ENCODE measurements at places on chromosomes 16 and 17.
A peak's percentile ranks its signal among the peaks of the same experiment; 100 is the strongest.

GRCh38 chr16:23026784-23027362, 122.4 kb downstream of the USP31 start:
- DNase-seq: no peak

- no peak for DNase-seq
Observed at GRCh38 chr16:15649727-15650018, 372 bp upstream of the NDE1 start.

DNA sequence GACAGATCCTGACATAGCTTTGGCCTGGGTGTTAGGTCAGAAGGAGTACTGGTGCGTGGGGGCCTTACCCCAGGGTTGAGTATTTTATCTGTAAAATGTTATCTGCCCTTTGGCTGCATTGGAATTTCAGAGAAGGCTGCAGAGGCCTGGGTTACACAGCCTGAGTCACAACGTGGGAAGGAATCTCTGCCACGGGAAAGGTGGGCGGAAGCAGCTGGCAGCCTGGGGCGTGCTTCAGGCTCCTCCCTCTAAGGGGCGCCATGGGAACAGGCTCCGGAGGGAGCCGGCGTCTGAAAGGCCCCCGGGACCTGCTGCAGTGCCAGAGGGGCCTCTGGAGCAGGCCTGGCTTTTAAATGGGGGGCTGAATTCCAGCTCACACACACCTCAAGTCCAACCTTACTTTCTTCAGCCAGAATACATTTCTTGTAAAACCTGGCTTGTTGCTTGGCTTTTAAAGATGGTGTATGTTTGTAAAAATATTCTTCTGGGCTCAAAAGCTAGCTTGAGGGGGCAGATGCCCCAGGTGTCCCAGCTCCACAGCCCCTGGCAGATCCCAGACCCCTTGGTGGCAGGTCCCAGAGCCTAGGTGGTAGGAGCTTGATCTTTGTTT, 142.2 kb downstream of the RAB11FIP4 start:
- peak; percentile 58 for DNase-seq

DNA sequence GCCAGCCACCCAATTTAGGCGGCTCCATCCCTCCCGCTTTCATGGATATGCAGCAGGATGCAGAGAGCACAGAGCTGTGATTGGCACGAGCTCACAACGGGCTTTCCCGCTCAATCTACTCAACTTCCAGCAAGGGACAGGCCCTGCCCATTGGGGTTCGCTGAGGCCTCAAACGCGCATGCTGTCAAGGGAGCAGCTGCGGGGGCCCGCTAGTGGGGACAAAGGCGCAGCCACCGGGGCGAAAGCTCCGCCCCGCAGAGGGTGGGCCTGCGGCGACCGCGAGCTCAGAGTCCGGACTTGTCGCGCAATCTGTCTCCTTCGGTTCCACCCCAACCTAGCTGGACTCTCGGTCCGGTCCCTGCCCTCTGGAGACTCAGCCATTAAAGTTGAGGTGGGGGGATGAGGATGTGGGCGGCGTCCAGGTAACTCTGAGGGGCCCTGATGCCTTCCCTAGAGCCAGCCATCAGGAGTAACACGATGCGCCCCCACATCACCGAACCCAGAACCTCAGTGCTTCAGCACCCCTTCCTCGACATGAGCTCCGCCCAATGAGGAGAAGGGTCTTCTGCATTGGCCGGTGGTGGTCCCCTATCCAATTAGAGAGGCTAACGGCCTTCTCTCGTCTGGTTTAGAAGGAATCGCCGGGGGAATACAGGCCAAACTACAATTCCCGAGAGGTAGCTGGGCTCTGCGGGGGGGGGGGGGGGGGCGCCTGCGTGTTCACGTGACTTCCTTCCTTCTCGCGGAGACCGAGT, 489 bp upstream of the NFATC3 start:
- peak; percentile 88 for DNase-seq

DNA sequence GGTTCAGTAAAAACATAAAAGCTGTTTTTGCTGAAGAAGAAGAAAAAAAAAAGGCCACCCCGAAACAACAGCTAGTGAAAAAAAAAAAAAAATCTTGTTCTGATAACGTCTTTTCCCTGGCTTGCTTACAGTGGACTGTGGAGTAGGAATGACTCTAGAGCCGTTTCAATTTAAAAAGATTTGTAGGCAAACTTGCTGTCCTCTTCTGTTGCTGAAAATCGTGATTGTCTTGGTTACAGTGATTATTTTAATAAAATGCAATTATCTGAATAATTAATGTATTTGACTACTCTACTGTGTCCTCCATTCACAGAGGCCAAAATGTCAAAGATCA, 190.6 kb upstream of the TBX2 start:
- DNase-seq: no peak

DNA sequence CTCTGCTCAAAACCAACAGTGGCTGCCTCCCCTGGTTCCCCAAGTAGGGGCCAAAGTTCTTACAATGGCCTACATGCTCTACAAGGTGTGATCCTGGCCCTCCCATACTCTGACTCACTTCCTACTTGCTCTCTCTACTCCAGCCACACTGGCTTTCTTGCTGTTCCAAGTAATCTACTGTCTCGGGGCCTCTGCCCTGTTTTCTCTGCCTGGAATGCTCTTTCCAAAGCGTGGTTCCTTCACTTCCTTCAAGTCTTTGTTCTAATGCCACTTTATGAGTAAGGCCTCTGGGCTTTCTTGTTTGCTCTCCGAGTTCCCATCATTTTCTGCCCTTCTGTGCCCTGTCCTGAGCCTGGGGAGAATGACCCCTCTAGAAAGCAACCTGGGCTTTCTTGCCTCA, 4.1 kb upstream of the CDH3 start:
- no peak for DNase-seq

GRCh38 chr16:17359788-17360390, 110.9 kb downstream of the XYLT1 start:
- no peak for DNase-seq

DNA sequence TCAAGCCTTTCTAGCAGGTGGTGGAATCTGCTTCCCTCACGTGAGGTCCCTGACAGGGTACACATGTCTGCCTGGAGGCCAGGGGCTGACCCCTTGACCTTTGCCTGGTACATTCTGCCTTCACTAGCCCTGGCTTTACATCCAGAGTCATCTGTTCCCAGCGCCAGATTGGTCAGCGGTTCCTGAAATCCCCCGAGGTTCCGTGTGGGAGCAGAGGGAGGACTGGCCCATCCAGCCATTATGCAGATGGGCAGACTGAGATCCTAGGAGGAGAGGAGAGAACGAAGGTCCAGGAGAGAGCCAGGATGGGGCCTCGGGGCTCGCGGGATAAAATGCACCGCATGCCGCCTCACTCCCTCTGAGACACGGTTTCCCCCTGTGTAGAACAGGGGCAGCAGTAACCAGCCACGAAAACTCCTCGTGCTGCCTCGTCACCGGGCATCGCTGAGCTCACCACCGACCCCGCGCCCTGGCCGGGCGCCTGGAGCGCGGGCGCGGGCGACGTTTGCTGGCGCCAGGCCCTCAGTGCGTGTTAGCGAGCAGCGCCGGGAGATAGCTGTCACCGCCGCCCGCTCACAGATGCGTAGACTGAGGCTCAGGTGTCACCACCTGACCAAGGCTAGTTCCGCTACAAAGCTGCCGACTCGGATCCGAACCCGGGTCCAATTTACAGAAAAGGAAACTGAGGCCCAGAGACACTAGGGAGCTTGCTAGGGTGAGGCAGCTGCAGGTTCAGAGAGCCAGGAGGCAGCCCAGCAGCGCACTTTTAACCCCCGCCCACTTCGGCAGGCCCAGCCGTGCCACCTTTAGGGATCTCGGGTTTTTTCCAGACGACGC, 811 bp upstream of the MAP2K3 start:
- DNase-seq: peak; percentile 68

GRCh38 chr17:57948169-57948554, 7.0 kb downstream of the CUEDC1 start:
- DNase-seq: no peak

DNA sequence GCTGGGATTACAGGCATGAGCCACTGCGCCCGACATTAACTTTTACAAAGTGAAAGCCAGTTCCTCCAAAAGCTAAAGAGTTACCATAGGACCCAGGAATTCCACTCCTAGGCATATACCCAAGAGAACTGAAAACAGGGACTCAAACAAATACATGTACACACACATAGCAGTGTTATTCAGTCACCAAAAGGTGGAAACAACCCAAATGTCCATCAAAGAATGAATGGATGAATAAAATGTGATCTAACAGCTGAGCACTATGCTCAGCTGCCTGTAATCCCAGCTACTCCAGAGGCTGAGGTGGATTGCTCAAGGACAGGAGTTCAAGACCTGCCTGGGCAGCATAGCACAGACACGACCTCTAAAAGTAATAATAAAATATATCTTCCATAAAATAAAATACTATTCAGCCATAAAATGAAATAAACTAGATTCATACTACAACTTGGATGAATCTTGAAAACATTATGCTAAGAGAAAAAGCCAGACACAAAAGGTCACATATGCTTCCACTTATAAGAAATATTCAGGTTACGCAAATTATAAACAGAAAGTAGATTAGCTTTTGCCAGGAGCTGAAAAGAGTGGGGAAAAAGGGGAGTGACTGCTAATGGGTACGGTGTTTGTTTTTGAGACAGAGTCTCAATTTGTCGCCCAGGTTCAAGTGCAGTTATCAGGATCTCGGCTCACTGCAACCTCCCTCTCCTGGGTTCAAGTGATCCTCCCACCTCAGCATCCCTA, 9.3 kb upstream of the USP7 start:
- no peak for DNase-seq

GRCh38 chr16:79334127-79334526, 266.4 kb downstream of the MAF start:
- DNase-seq: peak; percentile 33

DNA sequence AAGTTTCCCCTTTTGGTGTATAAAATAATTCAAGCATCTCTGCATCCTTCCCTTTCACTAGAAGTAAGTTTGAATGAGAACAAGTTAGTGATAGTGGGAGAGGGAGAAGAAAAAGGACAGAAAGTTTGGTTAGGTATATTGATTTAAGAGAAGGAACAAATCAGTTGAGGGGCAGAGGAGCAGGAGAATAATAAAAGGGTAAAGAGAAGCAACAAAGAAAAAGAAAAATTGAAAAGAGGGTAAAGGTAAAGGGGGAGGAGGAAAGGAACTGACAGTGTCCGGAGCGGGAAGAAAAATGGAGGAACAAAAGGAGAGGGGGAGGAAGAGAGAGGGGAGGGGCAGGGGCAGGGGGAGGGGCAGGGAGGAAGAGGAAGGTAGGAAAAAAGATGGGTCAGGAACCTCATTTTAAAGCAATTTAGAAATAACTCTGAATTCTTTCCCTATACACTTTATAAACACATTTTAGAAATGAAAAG, 6.3 kb upstream of the IGF2BP1 start:
- DNase-seq: no peak

DNA sequence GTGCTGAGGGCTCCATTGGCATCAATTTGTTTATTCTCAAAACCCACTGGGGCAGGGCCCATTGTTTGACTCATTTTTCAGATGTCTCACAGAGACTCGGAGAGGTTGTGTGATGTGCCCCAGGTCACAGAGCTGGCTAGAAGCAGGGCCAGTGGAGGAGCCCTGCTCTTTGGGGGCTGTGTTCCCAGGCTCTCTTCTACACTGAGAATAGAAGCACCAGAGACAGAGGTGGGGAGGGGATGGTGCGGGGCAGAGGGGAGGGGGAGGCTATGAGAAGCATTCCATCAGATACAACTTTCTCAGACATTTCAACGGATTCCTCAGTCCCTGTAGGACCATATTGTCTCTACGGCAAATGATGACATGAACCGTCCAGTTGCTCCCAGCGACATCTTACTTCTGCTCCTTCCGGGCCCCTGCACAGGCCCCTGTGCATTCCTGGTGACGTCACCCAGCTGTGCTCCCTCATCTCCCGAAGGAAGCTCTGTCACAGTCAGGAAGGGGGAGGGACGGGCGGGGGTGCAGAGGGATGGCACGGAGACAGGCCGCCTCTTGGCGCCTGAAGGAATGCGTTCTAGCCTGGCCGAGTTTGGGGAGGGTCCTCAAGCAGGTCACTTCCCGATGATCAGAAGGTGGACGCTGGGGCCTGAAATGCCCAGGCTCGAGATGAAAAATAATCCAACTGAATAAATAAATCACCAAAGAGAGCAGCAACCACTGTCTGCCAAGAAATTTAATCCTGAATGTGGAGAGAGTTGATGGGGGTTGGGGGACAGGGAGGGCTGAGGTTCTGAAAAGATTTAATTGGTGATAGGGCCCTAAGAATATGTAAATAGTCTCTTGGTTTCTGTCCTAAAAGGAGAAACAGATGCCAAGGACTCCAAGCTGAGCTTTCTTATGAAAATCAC, 114.1 kb downstream of the NOG start:
- DNase-seq: no peak

DNA sequence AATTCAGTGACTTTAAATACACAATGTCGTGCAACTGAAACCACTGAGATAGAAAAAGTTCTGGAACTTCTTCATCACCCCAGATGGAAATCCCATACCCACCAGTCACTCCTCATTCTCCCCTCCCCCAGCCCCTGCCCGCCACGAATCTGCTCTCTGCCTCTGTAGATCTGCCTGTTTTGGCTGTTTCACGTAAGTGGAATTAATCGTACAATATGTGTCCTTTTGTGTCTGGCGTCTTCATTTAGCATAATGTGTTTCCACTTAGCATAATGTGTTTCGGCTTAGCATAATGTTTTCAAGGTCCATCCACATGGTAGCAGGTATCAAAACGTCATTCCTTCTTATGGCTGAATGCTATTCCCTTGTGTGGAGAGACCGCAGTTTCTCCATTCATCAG, 3.5 kb upstream of the SPPL2C start:
- no peak for DNase-seq

DNA sequence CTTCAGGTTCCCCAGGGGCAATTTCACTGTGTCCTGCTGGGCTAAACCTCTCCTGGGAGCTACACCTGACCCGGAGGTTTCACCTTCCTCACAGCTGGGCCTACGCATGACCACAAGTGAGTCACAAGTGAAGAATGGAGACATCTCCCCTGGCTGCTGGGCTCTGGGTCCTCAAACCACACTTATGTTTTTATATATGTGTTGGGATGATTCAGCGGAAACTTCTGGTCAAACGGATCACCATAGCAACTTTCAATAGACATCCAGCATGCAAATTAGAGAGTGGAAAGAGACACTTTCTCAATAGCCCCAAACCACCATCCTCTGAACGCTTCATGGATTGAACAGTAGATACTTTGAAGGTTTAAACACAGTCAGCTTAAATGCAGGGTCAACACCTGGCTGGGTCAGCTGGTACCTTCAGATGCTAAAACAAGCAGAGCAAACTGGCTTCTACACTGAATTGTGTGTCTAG, 28.0 kb upstream of the MAF start:
- no peak for DNase-seq

DNA sequence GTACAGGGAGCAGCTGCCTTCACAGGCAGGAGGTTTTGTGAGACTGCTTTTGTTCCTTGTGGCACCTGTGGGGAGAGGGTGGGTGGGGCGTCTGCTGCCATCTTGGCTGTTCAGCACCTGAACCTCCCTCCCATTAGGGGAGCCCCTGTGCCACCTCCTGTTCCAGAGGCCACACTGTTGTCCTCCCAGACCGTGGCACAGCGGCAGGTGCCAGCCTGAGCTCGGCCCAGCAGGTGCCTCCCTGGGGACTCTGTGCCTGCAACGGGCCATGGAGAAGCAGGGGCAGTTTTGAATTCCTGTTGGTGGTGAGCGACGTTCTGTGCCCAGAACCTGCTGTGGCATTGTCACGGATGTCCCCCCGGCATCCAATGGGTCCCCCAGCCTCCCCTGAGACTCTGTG, 9.9 kb downstream of the LGALS3BP start:
- DNase-seq: no peak
